Endothelial cell of umbilical vein (primary cell): ENCODE measurements at places on chromosomes 16 and 17. TPM values are rescaled to one million over a fixed set of nuclear protein-coding genes. Genes with fewer than 3 reads are reported as not detected.

CCDC78 gene
- 0.53 and 1.3 TPM in 2 replicates for total RNA-seq

TAC4 gene
- not detected in 2 replicates for total RNA-seq

OTOP3 gene
- total RNA-seq, result not detected in 2 replicates

CHST4 gene
- not detected in 2 replicates for total RNA-seq

GRCh38 chr17:75113798-75114551, 4.2 kb downstream of the ARMC7 start:
- peak; percentile 85 for DNase-seq

- DNase-seq, result no peak
Observed at GRCh38 chr17:9905902-9906301, 831 bp upstream of the RCVRN start.

- DNase-seq, result peak; percentile 18
Observed at GRCh38 chr16:28207399-28207798, 4.4 kb downstream of the XPO6 start.

DNA sequence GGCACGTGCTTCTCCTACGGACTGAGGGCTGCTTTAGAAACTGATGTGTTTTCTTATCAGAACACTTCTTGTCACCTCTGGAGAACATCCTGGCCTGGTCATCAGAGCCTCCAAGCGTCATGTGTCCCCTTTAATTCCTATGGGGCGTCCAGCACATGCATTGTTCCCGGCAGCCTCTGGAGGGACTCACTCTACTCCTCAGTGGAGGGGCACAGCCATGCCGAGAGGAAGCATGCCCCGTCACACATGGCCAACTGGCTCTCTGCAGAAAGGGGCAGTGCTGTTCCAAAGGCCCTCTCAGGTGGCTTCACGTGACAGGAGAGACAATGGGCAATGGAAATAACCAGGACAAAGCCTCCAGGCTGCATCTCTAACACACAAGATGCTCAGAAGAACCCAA, 31.8 kb downstream of the CDRT15L2 start:
- no peak for DNase-seq

DNA sequence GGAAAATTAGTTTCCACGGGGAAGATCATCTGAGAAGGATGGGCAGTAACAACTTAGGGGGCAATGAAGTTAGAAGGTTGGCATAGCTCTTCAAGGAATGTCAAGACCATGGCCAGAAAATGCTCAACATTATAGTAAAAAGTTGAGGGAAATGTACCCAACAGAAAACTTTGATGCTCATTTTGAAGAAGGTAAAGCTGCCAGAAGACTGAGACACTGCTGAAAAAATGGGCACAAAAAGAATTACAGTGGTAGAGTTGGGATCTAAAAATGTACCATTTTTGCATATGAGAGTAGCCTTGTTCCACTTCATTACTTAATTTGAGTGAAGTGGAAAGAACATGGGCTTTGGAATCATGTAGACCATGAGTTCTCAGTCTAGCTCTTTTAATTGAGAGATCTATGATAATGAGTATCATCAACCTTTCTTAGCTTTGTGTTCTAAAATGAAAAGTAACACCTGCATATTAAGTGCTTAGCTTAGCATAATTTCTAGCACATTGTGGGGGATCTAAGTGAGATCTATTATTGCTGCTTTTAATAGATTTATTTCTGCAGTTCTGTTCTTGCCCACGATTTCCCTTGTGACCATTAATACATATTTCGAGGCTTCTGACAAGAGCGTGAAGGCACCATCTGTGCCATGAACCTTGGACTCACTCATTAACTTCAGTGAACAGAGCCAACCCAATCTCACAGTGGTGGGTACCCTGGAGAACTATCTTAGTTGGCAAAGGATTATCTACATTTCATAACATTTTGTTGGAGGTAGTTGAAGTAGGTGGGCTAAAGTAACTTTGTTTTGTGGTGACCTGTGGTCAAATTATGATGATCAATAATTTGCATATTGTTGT, 3.0 kb downstream of the NACA2 start:
- no peak for DNase-seq

GRCh38 chr16:50836121-50836621, 94.3 kb downstream of the CYLD start:
- DNase-seq, result no peak

GRCh38 chr16:51393381-51394005, 242.4 kb upstream of the SALL1 start:
- DNase-seq, result peak; percentile 1

GRCh38 chr16:82735673-82736091, 108.9 kb downstream of the CDH13 start:
- no peak for DNase-seq

DNA sequence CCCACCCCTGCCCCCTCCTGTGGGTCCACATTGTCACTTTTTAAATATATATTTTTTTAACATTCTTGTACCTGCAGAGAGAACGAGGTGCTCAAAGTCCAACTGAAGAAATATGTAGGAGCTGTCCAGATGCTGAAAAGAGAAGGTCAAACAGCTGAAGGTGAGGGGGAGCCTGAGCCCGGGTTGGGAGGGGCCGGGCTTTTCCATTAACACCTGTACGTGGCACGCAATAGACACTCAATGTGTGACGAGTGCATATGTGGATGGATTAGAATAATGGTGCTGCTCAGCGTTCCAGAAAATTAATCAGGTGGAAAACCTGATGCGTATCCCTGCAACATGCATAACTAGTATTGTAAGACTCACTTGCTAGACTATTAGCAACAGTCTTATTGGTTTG, 223.0 kb downstream of the SNX29 start:
- no peak for DNase-seq

DNA sequence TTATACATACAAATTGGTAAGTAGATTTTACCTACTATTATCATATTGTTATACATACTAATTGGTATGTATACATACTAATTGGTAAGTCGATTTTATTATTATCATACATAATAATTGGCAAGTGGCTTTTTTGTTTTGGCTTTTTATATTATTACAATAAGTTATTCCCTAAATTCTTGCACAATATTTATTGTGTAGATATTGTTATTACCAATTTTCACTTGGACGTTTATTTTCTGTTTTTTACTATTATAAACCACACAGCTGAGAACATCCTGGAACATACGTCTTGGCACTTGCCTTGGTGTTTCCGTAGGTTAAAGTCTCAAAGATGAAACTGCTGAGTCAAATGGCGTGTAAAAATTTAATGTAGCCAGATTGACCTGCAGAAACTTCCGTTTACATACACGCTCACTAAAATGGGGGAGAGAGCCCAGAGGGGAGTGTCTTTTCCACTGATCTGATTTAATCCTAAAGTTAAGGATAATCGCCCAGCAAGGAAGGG, 18.9 kb downstream of the GNGT2 start:
- DNase-seq, result no peak

GRCh38 chr16:73015612-73016487, 32.1 kb downstream of the ZFHX3 start:
- no peak for DNase-seq

- no peak for DNase-seq
Observed at GRCh38 chr17:9064311-9064834, 43.1 kb downstream of the NTN1 start.

- no peak for DNase-seq
Observed at GRCh38 chr17:81922566-81923301, 4.8 kb upstream of the SIRT7 start.

- no peak for DNase-seq
Observed at GRCh38 chr17:29393436-29393835, 3.3 kb downstream of the TAOK1 start.

- no peak for DNase-seq
Observed at GRCh38 chr16:15648135-15648730, 1.8 kb upstream of the NDE1 start.

GRCh38 chr17:14792746-14793145, 472.4 kb downstream of the PMP22 start:
- no peak for DNase-seq
